ENCODE measurements at places on chromosomes 5 and 9. TPM values are rescaled to one million over a fixed set of nuclear protein-coding genes. Genes with fewer than 3 reads are reported as not detected.

- no peak for DNase-seq
These were observed 312.4 kb upstream of the PIK3R1 start for GRCh38 chr5:67903121-67903520.

GRCh38 chr5:96090215-96090614 is 128.6 kb upstream of the ELL2 start:
- DNase-seq: no peak

DNA sequence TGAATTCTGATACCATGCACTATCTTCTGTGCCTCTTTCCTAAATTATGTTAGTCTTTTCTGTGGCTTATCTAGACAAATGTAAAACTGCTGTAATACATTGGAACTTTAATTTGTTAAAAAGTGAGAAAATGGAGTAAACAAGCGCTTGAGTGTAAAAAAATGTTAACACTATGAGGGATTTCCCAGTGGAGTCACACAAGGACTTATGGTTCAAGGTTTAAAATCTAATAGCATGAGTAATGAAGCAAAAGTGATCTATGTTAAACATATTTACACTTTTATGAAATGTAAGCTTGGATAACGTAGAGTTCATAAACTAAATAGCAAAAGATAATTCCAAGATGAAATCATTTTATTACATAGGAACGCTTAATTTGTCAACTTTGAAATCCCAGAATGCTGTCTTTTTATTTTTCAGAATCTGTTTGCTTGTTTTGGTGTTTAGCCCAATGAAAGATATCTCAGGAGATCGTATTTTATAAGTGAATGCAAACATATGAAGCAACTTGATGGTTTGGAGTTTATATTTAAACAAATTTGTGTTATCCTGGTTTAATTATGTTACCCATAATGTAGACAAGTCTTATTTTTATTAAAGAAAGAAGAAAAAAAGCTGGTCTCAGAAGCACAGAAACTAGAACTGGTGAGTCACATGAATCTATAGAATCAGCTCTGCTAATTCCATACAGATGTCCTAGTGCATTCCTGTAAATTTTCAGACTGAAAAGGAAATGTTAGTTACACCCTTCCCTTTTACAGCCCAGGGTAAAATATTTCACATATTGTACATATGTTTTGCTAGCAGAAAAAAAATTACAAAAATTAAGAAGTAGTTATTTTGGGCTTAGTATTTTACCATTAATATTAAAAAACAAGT is 34.2 kb upstream of the FBN2 start:
- DNase-seq: peak; percentile 44

GRCh38 chr5:140000332-140000731 is 42.8 kb downstream of the NRG2 start:
- no peak for DNase-seq

- no peak for DNase-seq
These were observed 47.4 kb downstream of the ADAM19 start for GRCh38 chr5:157528036-157528632.

DNA sequence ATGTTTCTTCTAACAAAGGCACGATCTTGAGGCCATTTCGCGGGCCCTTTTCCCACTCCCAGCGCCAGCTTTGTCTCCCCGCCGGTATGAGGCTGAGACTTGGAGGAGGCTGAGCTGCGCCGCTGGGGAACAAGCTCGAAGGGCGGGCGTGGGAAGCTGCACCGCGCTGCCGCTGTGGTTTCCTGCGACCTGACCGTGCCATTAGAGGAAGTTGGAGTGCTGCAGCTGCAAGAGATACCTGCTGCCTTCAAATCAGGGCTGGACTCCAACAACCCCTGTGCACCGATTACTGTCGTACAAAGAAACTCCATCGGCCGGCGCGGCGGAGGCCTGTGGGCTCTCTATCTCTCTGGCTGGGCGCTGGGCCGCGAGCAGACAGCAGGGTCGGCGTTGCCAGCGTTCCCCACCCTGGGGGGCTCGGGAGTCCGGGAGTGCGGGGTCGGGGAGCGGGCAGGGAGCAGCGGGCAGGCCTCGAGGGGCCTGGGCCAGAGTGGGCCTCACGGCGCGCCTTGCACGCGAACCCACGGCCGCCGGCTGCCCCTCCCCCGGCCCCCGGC is 1.3 kb upstream of the ERBIN start:
- peak; percentile 71 for DNase-seq

DNA sequence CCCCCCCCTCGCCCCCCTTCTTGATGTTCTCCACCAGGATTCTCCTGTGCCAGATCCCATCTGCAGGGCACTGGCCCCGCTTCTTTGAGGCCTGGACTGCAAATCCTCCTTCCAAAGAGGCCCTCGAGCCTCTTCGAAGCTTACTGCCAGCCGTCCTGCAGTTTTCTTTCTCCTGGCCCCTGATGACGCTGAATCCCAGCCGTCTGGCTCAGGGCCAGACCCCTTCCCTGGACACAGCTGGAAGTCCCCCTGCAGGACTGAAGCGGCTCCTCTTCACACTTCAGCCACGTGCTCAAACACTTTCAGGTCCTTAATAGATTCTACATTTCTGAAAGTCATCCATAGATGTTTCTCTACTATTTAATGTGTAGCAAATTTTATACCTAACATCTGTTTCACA is 121.5 kb downstream of the EHMT1 start:
- DNase-seq: peak; percentile 43

DNA sequence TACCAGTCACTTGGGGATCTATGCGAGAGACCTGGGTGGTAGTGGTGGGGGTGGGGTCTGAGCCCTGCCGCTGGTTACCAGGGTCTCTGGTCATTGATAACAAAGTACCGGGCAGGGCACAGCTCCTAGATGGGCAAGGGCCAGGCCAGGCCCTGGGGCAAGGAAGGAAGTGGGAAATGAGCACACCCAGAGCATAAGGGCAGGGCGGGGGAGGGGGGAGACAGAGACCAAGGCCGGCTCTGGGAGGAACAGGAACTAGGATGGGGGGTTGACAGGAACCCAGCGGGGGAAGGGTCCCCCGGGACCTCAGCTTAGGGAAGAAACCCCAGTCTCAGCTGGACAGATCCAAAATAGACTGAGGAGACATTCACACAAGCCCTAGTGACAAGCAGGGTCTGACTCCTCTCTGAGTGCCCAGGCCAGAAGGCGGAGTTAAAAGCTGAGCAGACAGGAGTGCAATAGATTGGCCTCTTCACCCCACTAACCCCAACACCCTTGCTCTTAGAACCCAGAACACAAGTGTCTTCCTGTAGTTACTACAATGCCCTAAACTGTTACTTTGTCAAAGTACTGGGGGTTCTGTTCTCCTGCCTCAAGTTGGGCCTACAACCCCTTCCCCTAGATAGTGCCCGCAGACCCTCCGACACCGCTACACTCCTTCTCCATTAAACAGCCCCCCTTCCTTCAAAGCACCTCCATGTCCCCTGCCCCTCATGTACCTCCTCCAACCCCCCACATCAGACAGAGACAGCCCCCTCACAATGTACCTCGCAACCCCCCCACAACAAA is 628 bp downstream of the ATOSB start:
- peak; percentile 35 for DNase-seq

DNA sequence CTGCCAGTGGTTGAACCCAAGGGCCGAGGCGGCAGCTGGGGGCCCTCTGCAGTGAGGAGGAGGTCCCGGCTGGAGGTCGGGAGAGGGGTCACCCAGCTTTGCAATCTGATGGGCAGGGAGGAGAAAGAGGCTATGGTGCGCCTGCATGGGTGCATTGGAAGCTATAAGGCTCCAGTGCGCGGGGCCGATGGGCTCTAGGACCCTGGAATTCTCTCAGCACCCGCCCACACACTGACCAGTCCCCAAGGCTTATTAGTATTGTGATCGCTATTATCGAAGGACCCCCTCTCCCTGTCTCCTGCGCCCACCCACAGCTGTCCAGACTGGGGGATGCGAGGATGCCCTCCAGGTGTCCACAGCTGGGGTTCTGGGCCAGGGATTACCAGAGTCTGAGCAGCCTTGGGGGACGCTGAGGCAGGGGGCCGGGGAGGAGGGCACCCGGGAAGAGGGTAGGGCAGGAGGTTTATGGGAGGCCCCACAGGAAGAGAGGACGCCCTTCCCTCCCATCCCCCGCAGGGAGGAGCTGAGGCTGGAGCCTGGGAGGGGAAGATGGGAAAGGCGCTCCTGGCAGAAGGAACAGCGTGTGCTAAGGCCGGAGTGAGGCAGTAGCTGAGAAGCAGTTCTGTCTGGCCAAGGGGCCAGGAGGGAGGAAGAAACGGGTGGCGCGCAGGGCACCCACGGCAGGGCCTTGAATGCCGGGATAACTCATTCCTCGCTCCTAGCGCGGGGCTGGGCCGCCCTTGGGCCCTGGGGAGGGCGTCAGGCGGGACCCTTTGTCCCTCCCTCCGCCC is 24.2 kb downstream of the C9orf50 start:
- DNase-seq: peak; percentile 54

DNA sequence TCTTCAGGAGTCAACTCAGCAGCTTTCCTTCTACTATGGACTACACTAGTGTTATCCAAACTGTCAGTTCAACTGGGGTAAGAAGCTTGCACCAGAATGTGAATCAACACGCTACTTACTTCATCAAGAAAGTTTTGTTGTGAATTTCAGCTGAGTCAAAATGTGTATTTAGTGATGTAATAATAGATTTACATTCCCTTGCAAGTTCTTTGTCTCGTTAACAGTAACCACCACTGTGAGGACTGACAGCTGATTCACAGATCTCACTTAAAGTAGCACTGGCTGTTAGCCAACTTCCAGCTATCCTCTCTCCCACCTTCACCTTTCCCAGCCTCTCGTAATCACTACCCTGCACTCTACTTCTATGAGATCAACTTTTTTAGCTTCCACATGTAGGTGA is 445.3 kb downstream of the NTRK2 start:
- no peak for DNase-seq

DNA sequence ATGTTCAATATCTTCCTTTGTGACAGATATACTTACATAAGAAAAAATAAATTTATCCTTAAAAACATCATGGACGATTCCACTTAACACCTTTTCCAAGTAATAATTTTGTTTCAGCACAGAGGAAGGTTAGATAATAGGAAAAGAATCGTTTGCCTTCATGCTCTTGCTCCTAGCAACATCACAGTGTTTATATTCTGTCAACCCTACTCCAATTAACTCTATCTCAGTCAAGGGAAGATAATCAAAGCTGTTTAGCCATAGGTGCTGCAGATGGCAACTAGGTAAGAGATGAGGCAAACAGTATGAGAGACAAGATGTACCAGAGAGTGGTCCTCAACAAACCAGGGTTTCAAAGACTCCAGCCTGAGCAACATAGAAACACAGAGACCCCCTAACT is 55.6 kb downstream of the UBAP2 start:
- no peak for DNase-seq

- DNase-seq: no peak
These were observed 67.0 kb downstream of the ZNF366 start for GRCh38 chr5:72440207-72440638.

Gene HAPLN1
- total RNA-seq: 1.3 TPM

Gene TMEM171
- total RNA-seq: 0.90 TPM

Gene CDC25C
- total RNA-seq: 8.9 TPM

Gene SVEP1
- 101 TPM for total RNA-seq

Gene TAF1L
- not detected for total RNA-seq

Gene SLC34A3
- not detected for total RNA-seq
